ENCODE measurements at places on chromosomes 2 and 18. TPM values are rescaled to one million over a fixed set of nuclear protein-coding genes. Genes with fewer than 3 reads are reported as not detected.

DNA sequence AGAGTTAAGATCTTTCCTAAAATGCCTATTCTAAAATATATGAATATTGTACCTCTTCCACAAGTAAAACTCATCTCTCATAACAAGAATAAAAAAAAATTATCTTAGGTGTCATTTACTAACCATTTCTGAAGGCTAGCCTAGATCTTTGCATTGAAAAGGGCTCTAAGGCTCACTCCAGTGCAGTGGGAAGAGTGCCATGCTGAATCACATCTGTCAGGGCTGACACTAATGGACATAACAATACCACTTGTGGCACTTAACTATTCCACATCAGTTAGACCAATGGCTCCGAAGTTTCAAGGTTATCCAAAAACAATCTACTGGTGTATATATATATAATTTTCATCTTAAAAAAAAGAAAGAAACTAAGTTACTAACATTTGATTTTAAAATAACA, 130.2 kb downstream of the EXOC6B start:
- DNase-seq, result no peak

Gene HOXD13
- not detected for total RNA-seq

- DNase-seq, result peak; percentile 30
These were observed 197.6 kb downstream of the BCL11A start for GRCh38 chr2:60355849-60356261.

Gene DHRS9
- total RNA-seq, result not detected

Gene MOGAT1
- total RNA-seq, result not detected

GRCh38 chr2:236089271-236090026, 78.7 kb downstream of the GBX2 start:
- no peak for DNase-seq

DNA sequence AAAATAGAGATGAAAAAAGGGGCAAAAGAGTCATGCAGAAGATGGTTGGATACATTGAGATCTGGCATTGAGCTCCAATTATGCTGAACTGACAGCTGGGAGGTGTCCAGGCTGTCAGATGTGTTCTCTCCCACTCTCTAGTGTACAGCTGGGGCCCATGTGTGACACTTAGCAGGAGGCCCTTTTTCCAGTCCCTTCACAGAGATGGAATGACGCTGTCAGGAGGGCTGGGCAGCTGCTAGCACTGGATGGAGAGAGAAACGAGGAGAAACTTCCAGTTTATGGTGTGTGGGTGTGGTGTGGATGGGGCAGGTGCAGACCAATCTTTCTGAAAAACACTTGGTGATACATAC, 437.7 kb upstream of the HS6ST1 start:
- DNase-seq, result peak; percentile 62

DNA sequence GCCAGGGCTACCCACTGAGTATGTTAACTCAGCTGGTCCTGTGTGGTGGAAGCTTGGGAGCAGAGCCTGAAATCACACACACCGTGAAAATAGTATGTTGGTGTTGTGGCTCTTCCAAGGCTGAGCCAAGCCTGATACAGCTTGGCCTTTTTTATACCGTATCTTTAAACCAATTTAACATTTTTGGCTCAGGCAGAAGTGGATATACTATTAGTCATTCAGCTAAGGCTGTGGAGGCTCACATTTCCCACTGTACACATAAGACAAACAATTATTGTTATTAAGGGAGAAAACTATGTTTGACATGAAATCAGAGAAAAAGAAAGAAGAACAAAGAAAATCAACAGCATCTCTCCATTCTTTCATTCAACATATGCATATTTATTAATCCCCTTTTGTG, 159.0 kb downstream of the BCL11A start:
- no peak for DNase-seq

GRCh38 chr18:76805221-76805620, 17.1 kb upstream of the ZNF236 start:
- no peak for DNase-seq

DNA sequence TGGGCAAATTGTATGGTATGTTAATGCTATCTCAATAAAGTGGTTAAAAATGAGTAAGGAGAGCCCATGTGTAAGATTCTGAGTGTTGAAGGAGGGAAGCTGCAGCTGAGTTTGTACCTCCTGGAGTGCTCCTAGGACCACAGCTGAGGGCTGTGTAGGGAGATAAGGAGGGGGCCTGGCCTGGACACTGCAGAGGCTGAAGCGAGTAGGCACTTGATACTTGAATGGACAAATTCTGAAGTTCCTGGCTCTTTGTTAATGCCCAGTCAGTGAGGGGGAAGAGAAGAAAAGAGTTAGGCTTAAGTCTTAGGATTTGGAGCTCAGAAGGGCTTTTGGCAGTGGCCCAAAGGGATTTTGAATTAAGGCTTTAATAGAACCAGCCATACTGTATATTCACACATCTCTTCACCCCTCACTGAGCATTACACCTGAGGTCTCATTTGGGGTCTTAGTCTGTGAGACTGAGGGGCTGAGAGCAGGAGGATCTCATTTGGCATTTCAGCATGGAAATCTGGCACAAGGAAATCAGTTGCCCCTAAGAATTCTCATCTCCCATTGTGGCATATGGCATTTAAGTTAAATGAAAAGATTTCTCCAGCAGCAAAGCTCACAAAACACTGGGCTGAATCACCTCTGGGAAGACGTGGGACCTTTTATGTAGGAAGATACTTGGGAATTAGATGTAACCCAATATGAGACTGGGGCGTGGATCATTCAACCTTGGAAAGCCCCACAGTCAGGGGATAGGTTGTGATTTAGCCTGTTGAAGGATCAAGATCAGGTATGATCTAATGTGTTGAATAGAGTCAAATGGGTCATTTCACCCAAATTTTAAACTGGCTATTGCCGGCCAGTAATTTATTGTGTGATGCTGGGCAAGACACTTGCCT, 46.8 kb downstream of the LIPG start:
- no peak for DNase-seq

DNA sequence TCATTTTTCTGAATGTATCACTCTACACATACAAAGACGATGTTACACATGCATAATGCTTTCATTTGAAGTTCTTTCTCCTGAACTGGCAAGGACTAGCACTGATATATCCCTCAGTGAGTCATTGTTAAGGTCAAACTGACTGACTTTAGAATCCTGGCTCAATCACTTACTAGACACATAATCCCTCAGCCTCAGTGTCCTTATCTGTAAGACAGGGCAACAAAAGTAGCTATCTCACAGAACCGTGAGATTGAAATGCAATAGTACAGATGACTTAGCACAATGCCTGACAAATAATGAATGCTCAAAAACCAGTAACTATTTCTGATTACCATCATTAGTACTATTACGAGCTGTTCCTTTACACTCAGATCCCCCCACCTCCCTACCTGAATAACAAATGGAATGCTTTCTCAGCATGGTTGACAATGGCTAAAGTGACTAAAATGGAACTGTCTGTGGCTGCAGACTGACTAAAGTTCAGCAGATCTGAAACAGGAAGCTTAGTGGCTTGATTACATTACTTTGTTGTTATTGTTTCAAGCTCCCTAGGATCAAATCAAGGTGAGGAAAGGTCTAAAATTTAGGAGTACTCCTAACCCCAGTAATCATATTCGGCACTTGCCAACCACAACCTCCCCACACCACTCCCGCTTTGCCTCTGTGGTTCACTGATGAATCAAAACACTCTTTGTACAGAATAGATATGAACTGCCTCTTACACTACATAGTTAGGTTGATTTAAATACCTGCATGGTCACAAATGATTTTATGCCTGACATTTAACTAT, 35.8 kb upstream of the CACNB4 start:
- DNase-seq, result no peak

- no peak for DNase-seq
These were observed 25.9 kb upstream of the CTLA4 start for GRCh38 chr2:203841654-203842053.

Gene LAMA3
- total RNA-seq, result not detected

Gene ARHGAP25
- total RNA-seq, result 0.43 TPM

- no peak for DNase-seq
These were observed 6.7 kb upstream of the PNO1 start for GRCh38 chr2:68151037-68151436.

DNA sequence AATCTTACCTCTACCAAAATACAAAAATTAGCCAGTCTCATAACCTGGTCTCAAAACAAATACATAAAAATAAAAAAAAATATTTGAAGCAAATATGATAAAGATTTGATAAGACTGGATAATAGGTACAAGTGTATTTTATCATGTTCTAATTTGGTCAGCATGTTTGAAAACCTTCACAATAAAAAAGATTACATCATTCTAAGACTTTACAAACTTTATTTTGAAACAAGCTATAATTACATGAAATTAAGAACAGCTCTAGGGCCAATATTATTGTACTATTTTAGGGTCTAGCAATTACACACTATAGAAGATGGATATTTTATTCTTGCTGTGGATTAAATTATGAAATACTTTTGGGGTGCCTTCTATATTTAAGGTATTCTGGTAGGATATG, 29.4 kb upstream of the MCM6 start:
- no peak for DNase-seq

- no peak for DNase-seq
These were observed 138.1 kb downstream of the LRRC30 start for GRCh38 chr18:7369006-7369405.

GRCh38 chr2:30048636-30049175, 98.1 kb upstream of the YPEL5 start:
- peak; percentile 42 for DNase-seq

Gene SEMA4C
- 33.8 TPM for total RNA-seq

GRCh38 chr2:181367906-181368435, 89.2 kb upstream of the ITGA4 start:
- DNase-seq, result no peak

DNA sequence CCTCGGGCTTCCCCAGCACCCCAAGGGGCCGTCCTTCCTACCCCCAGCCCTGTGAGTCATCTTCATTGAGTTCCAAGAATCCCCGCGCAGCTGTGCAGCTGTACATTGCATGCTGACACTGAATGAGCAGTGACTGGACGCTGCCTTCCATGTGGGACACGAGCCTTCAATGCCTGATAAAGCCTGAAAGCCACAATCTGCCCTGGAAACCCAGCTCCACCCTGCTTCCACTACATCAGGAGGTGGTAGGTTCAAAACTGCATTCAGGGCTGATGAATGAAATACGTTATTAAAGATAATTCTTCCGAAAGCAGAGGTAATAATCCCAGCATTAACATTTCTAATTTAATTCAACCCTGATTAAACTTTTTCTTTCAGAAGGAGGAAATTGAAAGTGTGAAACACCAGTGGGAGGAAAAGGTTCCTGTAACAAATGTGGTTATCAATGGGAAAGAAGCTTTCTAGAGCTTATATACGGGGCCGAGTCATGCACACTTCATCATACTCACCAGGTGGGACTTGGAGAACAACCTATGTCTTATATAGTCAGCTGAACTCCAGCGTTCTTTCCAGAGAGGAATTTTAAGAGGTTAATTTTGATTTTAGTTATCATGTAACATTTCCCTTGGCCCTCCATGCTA, 360.1 kb downstream of the LPIN1 start:
- DNase-seq, result peak; percentile 93

GRCh38 chr2:19706332-19706731, 195.5 kb downstream of the TTC32 start:
- no peak for DNase-seq

Data from osteocyte (in vitro differentiated cells).